ENCODE measurements at places on chromosomes 1 and 21. TPM values are rescaled to one million over a fixed set of nuclear protein-coding genes. Genes with fewer than 3 reads are reported as not detected.

UTS2 gene
- not detected for total RNA-seq

FOXO6 gene
- total RNA-seq = 7.0 TPM

DNA sequence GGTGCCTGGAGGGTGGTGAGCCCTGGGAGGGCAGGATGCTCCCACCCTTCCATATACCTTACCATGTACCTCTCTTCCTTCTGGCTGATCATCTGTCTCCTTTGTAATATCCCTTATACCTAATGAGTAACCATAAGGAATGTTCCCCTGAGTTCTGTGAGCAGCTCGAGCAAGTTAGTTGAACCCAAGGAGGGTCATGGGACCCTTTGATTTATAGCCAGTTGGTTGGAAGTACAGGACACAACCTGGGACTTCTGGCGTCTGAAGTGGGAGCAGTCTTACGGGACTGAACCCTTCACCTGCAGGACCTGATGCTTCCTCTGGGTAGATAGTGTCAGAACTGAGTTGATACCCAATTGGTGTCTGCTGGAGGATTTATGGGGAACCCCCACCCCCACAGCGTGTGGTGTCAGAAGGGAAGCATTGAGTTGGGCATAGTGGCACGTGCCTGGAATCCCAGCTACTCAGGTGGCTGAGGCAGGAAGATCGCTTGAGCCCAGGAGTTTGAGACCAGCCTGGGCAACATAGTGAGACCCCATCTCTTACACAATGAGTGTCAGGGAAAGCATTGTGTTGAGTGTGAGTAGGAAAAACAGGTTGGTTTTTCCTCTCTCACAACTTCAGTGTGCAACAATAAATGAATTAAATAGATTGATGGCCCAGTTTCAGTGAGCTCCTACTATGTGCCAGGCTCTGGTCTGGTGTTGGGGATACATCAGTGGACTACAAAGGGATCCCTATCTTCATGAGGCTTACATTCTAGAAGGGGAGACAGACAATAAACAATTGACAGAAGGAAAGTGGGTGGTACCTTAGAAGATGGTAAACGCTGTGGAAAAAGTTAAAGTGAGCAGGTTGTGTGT, 16.0 kb downstream of the DNAJC16 start:
- H3K36me3 ChIP-seq = peaks cover 30% of the 10 kb centered on the region
- no peaks in the 10 kb centered on the region for H3K4me1 ChIP-seq
- no peaks in the 10 kb centered on the region for H3K27me3 ChIP-seq
- no peak overlapping the region for H3K27ac ChIP-seq
- no peak for DNase-seq

DNA sequence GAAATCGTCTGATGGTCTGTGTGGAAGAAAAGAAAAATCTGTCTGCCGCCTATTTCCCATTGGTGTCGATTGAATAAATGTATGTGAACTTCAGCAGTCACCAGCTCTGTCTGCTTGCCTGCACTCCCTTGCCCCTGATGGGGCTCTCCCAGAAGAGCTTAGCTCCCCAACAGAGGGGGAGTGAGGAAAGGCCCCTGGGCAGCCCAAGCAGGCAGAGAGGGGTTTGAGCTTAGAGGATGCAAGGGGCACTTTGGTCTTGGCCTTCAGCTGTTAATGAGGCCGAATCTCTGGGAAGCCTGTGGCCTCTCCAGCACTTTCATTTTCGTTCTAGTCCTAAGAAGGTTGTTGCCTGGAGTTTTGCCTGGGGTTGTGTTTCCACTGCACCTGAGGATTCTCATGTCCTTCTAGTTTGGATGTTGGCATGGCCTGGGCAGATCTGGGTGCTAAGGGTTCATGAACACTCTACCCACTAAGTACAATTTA, 2.8 kb downstream of the FOXD2 start:
- H3K36me3 ChIP-seq = no peaks in the 10 kb centered on the region
- DNase-seq = no peak
- H3K4me3 ChIP-seq = no peak overlapping the region
- H3K27me3 ChIP-seq = peaks cover 19% of the 10 kb centered on the region
- H3K27ac ChIP-seq = no peak overlapping the region

- no peak overlapping the region for H3K27ac ChIP-seq
- no peak for DNase-seq
- H3K36me3 ChIP-seq = no peaks in the 10 kb centered on the region
- H3K27me3 ChIP-seq = no peaks in the 10 kb centered on the region
- H3K4me3 ChIP-seq = no peak overlapping the region
Observed at GRCh38 chr21:30148906-30149305, 17.7 kb downstream of the CLDN17 start.

DNA sequence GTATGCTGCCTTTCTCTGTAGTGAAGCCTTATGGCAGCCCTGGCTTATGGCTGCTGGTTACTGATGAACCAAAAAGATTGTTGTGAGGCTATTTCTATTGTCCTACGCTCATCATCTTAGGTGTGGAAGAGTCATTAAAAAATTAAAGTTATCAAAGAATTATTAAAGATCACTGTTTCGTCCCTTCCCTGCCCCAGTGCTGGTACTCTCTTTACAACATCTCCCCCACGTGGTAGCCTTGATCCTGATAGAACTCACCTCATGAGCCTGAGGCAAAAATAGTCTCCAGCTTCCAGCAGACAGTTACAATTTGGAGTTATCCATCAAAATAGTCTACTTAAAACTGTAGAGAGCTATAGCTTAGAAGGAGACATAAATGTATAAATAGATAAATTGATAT, 201.5 kb downstream of the S1PR1 start:
- DNase-seq = no peak
- H3K27me3 ChIP-seq = no peaks in the 10 kb centered on the region
- peaks cover 39% of the 10 kb centered on the region for H3K4me1 ChIP-seq
